ENCODE measurements at places on chromosomes 1 and 21.

DNA sequence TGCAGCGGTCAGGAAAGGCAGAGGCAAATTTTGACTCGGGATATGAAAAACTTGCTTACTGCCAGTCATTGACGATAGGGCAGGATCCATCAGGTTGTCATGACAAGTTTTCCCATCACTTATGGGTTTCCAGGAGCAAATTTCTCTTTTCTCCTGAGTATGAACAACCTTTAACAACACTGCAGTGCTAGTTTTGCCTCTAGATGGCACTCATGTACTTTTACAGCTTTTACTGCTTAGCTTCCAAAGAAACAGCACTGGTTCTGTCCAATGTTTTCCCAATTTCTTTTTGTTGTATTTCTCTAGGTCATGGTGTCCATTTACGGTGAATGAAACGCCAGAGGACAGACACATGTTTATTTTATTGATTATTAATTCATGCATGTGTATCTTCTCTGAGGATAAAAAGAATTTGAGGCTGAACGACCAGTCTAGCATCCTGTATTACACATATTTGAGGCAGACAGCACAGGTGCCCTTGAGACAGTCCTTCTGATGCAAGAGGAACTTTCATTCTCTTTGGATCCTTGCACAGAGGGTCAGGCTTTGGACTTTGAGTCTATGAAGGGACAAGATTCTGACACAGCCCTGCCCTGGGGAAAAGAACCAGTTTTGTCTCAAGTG, 112.3 kb upstream of the TRABD2B start:
- DNase-seq: no peak

DNA sequence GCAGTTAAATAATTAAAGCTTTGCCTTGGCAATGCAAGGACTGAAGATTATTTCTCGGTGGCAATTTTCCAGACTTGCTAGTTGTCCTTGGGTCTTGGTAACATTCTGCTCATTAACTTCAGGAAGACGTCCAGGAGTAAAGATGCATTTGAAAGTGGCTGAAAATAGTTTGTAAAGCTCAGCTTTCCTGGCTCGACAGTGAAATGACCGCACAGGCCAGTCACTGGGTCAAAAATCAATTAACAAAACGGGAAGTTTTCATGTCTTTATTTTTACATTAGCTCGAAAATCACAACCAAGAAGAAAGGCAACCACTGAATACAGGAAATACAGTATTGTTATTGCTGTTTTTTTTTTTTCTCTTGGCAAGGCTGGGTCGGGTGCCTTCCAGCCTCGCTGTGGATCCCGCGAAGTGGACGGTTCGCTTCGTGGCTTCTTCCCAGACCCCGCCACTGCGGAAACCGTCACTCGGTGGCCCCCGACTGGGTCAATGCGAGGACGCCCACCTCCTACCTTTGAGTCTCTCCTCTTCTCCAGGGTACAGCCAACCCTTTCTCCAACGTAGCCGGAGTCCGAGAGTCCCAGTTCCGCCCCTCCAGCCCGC, 479 bp upstream of the SNX7 start:
- DNase-seq: no peak

DNA sequence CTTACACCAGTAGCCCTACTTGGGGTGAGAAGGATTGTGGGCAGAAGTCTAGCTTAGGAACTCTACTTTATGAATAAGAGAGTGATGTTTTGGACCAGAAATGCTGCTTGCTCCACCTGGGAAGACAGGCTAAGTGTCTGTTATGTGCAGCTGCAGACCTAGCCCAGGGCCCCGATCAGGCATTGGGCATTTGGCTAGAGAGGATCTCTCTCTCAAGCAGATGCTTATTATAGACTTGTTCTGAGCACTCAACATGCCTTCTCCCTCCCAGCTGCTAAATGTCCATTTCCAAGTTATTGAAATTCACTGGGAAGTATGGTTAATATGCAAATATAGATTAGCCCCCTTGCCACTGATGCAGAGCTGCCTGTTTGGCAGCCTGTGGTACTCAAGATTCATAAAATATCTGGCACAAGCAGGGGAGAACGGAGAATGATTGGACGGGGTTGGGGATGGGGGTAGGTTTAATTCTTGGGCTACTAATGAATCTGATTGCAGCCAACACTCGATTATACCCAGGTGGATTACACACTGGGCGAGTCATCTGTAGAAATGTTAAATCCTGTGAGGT, 115.9 kb downstream of the KCND3 start:
- no peak for DNase-seq

GRCh38 chr1:76868154-76868882, 1.0 kb downstream of the ST6GALNAC5 start:
- no peak for DNase-seq

- DNase-seq: no peak
Observed at GRCh38 chr1:225825078-225825477, 15.2 kb downstream of the EPHX1 start.

GRCh38 chr21:43895196-43895595, 30.2 kb downstream of the AGPAT3 start:
- no peak for DNase-seq

GRCh38 chr1:167469280-167469965, 48.9 kb downstream of the CD247 start:
- no peak for DNase-seq

DNA sequence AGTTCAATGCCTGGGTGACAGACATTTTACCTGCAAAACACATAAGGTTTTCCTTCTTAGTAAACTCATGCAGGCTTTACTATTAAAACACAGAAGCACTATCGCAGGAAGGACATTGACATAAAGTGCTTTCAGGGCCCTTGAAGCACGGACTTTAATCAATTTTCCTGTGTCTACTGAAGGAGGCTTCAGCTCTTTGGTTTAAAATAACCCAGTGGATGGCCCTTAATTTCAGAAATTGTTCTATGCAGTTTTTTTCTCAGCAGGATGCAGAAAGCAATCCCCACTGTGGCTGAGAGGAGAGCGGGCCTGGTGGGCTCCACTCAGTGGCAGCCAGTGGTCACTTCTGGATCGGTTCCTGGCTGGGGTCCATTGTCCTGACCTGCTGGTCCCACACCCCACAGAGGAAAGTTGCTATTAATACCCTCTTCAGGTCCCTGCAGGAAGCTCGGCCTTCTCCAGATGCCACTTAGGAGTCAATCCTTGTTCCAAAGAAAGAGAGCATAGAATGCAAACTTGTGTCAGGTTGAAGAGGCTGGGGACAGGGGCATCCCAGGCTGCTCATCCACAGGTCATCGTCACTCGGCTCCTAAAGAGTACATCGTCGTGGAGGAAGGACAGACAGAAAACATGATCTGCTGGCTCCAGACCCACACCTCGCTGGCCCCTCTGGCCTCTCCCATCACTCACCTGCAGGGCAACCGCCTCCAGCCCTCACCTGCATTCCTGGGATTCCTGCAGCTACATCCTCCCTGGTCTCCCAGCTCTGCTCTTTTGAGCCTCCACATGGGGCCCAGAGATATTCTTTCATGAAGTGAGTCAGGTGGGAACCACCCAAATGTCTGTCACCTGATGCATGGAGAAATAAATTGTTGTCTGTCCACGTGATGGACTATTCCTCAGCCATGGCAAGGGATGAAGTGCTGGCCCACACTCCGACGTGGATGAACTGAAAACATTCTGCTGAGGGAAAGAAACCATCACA, 153.1 kb downstream of the PSMG1 start:
- DNase-seq: no peak

DNA sequence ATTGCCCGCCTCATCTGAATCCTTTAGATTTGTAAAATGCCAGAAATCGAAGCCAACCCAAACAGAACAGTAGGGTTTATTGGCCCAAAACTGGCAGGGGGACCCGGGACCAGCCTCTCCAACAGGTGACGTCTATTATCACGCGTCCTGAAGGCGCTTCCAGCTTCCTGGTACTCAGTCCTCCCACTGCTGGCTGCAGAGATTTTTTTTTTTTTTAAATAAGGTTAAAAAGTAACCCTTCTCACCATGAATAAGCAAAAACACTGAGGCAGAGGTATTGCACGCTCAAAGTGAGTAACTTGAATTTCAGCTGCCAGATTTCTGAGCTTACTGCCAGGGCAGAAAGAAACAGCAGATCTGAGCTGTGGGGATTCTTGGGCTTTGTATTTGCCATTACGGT, 54.4 kb upstream of the GCLM start:
- DNase-seq: no peak

- DNase-seq: no peak
Observed at GRCh38 chr1:95017775-95018174, 55.0 kb downstream of the ALG14 start.

DNA sequence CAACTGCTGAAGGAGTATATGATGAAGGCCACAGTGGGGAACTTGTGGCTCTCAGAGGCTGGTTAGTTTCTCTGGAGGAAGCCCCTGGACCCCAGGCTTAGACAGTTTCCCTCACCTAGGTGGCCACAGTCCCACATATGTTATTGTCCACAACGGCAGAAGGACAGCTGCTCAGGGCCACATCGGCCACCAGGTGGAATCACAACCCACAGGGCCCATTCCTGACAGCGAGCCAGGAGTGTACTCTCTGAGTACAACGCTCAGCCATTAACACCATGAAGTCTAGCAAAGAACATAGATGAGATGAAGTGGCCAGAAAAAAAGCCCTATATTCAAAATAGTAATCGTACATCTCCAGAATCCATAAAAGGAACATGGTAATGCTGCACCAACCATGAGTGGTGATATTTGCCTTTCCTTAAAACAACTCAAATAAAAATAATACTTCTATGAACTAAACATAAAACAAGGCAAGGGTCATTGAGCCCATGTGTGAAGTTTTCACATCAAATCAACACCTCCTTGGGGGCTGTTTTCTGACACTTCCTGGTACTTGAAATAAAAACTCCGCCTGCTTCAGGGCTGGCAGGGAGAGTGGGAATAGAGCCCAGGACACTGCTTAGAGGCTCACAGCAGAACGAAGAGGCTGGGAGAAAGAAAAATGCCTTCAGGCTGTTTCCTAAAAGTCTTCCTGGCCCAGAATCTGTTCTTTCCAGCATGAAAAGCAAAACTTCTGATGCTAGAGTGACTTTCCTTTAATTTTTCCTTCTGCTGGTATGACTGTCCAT, 383.3 kb downstream of the HHAT start:
- DNase-seq: no peak

DNA sequence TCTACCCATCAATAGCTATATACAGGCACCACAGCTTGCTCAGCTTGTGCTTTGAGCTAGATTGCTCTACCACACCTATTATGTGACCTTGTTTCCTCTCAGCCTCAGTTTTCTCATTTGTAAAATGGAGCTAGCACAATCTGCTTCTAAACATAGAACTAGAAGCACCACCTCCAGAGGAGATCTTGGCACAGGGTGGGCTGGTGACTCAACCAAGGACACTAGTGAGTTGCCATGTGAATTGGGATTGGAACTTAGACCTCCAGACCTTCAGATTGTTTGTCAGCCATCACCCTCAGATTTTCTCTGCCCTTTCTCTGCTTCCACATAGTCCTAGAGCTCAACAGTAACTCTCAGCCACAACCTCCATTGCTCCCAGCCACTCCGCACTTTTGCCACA, 3.0 kb upstream of the MACO1 start:
- no peak for DNase-seq

- no peak for DNase-seq
Observed at GRCh38 chr1:162740755-162741154, 49.7 kb upstream of the HSD17B7 start.

- DNase-seq: no peak
Observed at GRCh38 chr1:37656881-37657280, 22.2 kb upstream of the RSPO1 start.

DNA sequence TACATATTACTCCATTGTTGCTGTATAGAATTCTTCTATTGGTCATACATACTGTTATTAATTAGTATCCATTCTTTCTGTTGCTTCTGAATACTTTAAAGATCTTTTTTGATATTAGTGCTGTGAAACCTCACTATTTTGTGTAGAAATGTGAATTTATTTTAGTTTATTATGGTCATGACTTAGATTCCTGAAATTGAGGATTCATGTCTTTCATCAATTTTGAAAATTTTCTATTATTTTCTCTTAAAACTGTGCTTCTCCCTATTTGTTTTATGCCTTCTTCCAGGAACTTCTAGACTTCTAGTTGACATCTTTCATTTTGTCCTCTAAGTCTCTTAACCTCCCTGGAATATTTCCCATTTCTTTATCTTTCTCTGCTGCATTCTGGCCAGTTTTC, 113.1 kb downstream of the NTPCR start:
- no peak for DNase-seq

- no peak for DNase-seq
Observed at GRCh38 chr1:240134596-240134995, 42.9 kb downstream of the FMN2 start.

DNA sequence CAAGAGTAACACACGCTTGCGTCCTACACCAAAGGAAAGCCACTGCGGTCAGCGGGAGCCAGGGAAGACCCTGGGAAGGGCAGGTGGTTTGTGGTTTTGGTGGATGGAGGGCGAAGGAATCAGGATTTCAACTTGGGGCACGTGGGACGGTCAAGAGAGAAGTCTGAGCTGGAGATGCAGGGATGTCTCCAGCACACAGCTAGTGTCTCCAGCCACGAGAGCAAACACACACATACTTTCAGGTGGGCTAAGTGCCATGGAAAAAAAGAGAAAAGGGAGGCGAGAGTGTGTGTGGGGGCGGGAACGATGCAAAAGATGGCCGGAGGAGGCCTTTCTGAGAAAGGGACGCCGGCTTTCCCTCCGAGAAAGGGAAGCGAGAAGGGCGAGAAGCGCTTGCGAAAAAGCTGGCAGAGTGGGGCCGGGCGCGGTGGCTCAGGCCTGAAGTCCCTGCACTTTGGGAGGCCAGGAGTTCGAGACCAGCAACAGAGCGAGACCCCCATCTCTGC, 1.4 kb upstream of the SRRM1 start:
- no peak for DNase-seq

- DNase-seq: no peak
Observed at GRCh38 chr1:25765923-25766589, 33.9 kb upstream of the SELENON start.

GRCh38 chr1:16967962-16968361, 12.5 kb downstream of the MFAP2 start:
- no peak for DNase-seq

DNA sequence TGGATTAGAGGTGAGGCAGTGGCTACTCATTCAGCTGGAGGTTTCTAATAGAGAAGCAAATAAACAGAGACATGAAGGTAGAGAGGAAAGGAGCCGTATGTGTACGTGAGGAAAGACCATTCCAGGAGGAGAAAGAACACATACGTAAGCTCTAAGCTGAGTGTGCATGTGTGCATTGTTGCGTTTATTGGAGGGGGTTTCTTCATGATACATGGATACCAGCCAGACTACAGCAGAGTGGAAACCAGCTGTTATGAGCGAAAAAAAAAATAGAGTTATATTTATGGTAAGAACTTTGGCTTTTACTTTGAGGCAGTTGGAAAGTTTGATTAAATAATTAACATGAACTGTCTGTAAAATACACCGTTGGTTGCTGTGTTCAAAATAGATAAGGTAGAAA, 173.4 kb upstream of the RGS18 start:
- DNase-seq: no peak

DNA sequence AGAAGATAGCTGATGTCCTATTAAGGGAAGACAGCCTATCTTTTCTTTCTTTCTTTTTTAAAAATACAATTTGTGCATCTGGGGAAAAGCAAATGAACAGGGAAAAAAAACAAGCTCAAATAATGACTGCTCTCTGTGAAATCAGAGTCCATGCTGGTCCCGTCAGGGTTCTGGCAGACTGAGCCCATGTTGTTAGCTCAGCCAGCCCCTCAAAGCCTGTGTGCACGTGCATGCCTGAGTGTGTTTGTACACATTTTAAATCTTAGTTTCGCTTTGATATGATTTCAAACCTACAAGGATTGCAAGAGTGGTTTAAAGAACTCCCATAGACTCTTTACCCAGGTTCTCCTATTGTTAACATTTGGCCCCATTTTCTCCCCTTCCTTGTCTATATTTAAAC, 231.8 kb upstream of the GREM2 start:
- no peak for DNase-seq
